Erythroblast (primary cell): ENCODE measurements at places on chromosomes 13 and 19.

GRCh38 chr19:29263305-29264135, 50.6 kb upstream of the UQCRFS1 start:
- peak; percentile 60 for DNase-seq

- no peak for DNase-seq
Measured at GRCh38 chr13:26685606-26686005, 75.0 kb downstream of the GPR12 start.

- no peak for DNase-seq
Measured at GRCh38 chr19:50510700-50511068, 307 bp downstream of the JOSD2 start.

DNA sequence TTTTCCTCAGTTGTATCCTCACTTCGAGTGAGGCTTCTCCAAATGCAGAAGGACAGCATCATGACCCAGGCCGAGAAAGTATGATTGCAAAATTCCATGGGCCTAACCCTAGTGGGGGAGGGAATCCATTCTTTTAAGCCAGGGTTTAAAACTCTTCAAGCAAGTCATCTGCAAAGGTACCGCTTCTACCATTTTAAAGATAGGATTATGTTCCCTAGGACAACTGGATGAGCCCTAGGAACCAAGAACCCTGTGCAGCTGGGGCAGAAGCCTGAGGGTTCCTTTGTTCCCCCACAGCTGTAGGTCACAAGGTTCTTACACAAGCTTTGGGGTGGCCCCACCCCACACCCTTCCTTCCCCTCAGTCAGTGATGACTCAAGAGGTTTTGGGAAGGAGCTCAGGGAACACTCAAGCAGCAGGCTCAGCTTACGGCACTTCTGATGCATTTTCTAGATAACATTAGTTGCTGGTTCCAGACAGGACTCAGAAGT, 13.5 kb downstream of the ARL11 start:
- peak; percentile 67 for DNase-seq

GRCh38 chr19:2942928-2943640, 1.7 kb downstream of the ZNF77 start:
- no peak for DNase-seq

DNA sequence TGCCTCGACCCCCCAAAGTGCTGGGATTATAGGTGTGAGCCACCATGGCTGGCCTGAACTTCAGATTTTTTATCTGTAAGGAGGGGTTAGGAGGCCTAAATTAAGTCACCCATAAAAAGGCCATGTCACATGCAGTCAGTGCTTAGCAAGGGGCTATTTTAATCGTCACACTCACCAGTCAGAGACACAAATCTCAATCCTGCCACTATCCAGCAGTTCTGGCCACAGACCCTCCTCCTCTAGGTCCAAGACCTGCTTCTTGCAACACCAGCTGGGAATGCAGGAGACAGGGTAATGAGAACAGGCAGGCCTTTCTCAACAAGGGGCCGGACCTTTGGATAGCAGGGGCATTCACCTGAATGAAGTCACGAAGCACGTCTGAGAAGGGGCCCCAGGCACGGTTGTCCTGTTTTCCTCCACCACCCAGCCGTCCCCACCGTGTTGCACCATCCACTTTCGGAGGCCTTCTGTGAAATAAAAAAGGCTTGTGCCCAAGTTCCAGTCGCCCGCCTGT, 1.4 kb downstream of the FBXO27 start:
- no peak for DNase-seq

DNA sequence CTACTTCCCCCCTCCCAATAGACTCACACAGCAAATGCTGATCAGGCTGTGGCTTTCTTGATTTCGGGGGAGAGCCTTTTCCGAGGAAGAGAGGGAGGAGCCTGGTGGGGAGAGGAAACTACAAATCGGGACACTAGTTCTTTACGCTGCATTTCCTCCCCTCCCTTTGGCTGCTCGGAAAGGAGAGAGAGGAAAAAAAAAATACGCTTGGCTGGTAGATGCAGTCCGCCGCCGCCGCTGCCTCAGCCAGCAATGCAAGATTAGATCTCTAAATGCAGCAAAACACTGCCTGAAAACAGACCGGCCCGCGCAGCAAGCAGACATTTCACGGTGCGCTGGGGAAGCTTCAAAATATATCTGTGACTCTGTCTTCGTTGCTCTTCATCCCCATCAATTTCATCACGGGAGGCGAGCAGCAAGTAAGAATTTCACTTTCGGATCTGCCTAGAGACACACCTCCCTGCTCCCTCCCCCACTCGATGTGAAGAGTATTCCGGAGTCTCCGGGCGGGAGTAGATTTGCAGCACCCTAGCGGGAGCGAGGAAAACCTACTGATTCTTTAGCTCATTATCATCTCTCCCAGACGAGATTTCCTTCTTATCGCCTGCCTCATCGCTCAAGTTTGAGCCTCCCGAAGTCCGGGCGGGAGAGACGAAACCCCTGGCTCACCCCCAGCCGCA, at the start of gene PCDH17:
PCDH17 (plus strand) TSS at position 149 of the 680 bp plus-strand sequence. CDS start 803 bp downstream, outside the sequence.
- peak; percentile 8 for DNase-seq

- no peak for DNase-seq
Measured at GRCh38 chr19:30742406-30742938, 370.3 kb downstream of the ZNF536 start.

DNA sequence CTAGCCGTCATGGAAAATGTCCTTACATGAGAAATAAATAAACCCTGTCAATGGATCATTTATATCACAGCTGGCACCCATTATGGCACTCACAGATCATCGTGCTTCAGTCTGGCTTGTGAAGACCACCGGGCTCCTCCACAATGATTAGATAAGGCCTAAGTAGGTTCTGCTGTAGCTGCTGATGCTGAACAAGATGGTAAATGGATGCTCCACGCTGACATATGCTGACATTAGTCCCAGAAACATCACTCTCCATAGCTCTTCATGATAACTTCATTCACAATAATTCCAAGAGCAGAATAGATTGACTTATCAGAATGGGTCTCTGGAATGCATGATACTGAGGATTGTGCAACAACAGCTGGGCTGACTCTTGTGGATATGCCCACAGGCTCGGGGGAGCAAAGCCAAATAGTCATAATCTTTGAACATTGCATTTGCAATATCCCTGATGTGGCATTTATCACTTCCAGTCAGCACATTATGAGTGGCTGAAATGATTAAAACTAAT, 63.8 kb upstream of the RXFP2 start:
- DNase-seq: no peak

- no peak for DNase-seq
Measured at GRCh38 chr13:76380446-76381065, 505.6 kb downstream of the KCTD12 start.

GRCh38 chr13:96575423-96576320, 418.6 kb downstream of the OXGR1 start:
- DNase-seq: no peak

DNA sequence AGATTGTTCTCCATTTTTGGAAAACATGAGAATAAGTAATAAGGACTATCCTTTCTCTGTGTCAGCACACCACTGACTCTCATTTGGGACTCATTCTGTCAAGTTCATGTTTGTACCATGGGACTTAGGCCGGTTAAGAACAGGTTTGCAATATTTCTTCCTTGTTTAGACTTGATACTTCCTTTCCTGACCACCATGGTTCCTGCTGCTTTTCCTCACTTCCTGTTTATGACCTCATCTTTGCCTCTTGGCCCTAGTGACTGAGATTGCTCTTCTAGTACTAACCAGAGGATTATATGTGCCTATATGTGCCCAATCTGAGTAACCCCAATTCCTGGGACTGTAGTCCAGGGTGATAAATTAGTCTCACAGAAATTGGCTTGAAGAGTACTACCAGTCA, 32.5 kb upstream of the NDFIP2 start:
- DNase-seq: no peak

- DNase-seq: no peak
Measured at GRCh38 chr19:55913643-55914268, 18.4 kb downstream of the NLRP13 start.

- DNase-seq: peak; percentile 65
Measured at GRCh38 chr19:13089139-13089856, 13.4 kb downstream of the LYL1 start.

GRCh38 chr13:79830945-79831344, 350.0 kb downstream of the NDFIP2 start:
- no peak for DNase-seq

- no peak for DNase-seq
Measured at GRCh38 chr13:43669964-43670363, 116.8 kb downstream of the ENOX1 start.

DNA sequence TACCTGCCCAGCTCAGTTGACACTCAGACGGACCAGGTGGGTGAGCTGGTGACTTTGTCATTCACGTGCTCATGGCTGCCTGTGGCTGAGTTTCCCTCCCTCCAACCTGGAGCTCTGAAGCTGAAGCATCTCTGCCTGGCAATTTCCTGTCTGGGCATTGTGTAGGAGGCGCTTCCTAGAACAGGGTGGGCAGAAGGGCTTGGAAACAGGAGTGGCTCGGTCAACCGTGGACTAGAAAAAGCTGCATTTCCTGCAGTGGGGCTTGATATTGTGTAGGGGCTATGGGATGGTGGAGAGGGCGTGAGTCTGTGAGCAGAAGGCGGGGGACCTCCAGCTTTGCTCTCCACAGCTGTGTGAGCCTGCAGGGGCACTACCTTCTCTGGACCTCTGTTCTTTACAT, 278.3 kb downstream of the TEX29 start:
- no peak for DNase-seq

DNA sequence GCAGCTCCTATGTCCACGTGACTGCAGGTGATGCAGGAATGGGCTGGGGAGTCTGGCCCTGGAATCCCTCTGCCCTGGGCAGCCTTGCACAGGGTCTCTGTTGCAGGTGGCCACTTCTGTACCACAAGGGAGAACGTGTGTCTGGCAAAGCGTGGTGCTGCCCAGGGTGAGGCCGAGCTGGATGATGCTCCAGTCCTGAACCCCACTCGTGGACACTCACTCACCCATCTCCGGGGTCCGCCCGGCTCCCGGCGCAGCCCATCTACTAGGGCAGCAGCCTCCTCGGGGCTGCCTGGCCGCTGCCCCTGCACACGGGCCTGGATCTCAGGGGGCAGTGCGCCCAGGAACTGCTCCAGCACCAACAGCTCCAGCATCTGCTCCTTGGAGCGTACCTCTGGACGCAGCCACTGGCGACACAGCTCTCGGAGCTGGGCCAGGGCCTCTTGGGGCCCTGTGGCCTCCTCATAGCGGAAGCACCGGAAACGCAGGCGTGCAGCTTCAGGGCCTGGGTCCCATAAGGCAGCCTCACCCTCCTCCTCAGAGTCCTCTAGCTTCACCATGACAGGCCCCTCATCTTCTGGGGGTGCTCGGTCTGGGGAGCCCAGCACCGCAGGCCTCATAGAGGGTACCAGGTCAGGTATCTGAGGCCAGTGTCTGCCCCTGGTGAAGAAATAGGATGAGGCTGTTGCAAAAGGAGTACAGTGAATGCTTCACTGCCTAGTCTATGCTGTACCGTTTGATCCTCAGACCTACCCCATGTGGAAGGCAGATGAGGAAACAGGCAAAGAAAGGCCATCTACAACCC, 2.2 kb downstream of the MZF1 start:
- no peak for DNase-seq

DNA sequence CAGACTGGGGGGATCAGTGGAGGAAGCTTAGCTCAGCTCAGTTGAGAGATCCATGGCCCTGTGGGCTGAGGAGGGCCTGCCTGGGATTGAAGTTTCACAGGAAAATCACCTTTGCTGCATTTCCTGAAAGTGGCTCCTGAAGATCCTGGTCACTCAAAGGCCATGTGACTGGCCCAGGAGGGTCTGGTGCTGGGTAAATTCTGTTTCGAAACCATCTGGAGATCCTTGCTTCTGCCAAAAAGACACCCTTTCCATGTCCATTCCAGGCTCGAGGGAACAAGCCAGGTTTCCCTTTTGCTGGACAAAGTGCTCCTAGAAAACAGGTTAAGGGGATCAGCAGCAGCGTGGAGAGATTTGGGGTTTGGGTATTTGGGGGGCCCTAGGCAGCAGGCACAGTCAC, 293.3 kb downstream of the ZNF536 start:
- DNase-seq: no peak

- DNase-seq: no peak
Measured at GRCh38 chr13:76773448-76774094, 112.6 kb downstream of the KCTD12 start.

DNA sequence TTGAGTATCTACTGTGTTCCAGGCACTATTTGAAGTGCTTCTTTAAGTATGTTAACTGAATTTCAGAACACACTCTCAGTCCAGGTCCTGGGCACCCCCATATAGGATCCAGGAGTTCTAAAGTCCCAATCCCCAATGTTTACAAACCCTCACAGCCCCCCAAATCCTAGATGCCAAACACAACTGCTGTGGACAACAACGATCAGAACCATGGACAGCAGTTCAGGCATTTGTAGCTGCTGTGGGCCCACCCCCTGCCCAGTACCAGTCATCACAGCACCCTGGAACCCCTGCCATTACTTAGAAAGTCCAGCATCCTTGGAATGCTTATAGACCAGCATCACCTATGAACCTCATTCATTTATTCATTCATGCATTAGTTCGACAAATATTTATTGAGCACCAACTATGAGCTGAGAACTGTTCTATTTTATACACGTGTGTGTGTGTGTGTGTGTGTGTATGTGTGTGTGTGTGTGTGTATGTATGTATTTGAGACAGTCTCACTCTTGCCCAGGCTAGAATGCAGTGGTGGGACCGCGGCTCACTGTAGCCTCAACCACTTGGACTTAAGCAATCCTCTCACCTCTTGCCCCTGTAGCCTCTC, 19.3 kb upstream of the SDHAF1 start:
- DNase-seq: no peak

GRCh38 chr19:33292595-33293254, 9.6 kb downstream of the CEBPA start:
- DNase-seq: no peak

- no peak for DNase-seq
Measured at GRCh38 chr13:45521297-45521696, 56.6 kb downstream of the COG3 start.

GRCh38 chr13:97353927-97354675, 79.9 kb upstream of the RAP2A start:
- DNase-seq: no peak

DNA sequence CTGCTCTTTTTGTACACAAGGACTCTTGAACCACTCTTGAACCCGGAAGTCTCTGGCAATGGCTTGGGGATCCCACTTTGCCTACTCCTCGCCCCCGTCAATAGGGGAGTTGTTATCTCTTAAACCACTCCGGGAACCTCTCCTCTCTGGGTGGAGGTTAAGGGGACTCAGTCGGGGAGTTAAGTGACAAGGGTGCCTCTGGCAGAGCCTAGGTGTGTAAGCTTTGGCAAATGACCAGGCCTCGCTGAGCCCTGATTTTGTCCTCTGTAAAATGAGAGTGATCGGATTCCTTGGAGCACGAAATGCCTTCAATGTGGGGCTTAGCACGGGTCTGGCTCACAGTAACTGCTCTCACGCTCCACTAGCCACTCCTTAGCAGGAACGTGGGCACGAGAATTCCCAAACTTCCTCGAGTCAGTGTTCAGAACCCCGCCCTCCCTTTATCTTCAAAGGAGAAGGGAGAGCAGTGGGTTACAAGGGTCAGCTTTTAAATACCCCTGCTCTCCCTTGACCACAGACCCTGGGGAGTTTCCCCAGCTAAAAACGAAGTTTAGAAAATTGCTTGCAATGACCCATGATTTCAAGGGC, 193.3 kb downstream of the KATNAL1 start:
- DNase-seq: peak; percentile 51

DNA sequence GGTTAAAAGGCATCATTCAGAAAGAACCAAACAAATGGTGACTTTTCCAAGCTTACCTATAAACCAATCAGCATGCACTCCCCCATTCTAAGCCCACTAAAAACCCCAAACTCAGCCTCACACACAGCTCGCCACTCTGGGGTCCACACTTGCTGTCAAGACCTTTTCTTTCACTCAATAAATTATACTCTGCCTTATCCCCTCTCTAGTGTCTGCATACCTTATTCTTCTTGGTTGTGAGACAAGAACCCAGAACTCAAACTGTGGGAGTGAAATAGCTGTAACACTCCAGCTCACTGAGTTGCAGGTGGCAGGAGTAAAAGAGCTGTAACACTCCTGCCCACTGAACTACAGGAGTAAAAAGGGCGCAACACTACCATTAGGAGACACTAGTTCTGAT, 559.0 kb downstream of the TBC1D4 start:
- peak; percentile 45 for DNase-seq
